ENCODE measurements at places on chromosomes 13 and 19. TPM values are rescaled to one million over a fixed set of nuclear protein-coding genes. Genes with fewer than 3 reads are reported as not detected.
A peak's percentile ranks its signal among the peaks of the same experiment; 100 is the strongest.

GRCh38 chr13:45374917-45375316, 33.9 kb upstream of the TPT1 start:
- no peak for DNase-seq

GRCh38 chr13:110330491-110331011, 23.5 kb downstream of the COL4A2 start:
- no peak for DNase-seq

DNA sequence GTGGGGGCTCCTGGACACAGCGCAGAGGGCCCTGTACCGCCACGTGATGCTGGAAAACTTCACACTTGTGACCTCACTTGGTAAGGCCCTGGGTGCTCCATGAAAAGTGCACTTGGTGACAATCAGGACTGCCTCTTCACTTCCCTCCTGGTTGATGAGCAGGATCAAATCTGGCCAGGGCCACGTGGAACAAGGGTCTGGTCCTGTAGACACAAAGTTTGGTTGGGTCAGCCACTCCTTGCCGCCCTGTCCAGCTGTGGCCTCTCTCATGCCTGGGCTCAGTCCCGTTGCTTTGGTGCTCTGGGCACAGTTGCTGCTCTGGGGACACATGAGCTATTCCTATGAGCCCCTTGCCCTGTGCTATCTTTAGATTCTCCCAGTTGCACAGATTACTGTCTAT, 2.3 kb downstream of the ZNF324B start:
- DNase-seq = no peak

GRCh38 chr19:1736927-1737326, 16.4 kb upstream of the ONECUT3 start:
- no peak for DNase-seq

GRCh38 chr13:79973533-79973963, 367.4 kb downstream of the SPRY2 start:
- no peak for DNase-seq

- DNase-seq = no peak
These were observed 50.8 kb downstream of the ZAR1L start for GRCh38 chr13:32264407-32264806.

DNA sequence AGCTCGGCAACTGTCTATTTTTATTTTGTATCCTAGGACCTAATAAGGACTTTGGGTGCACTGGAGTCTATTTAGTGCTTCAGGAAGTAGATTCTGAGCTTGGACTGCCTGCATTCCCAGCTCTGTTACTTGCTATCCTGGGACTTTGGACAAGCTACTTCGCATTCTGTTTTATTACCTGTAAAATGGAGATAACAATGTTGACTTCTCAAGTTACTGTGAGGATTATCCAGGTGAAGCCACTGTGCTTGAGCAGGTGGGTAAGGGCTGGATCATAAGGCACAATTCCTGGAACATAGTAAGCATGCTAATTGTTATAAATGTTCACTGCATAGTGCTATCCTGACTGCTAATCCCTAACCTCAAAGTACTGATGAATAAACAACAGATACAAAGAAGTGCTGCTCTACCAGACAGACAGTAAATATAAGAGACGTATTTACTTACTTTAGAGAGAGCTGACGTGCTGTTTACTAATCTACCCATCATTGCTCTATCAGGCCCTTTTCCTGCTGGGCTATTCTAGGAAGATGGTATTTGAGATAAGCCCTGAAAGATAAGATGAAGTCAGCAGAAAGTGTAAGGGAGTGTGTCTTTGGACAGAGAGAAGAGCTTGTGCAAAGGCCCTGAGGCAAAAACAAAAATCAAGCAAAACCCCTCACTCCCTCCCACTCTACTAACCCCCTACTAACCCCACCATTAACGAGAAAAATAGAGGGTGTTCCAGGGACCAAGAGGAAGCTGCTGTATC, 50.8 kb upstream of the FLT1 start:
- no peak for DNase-seq

GRCh38 chr13:112748947-112749735, 59.3 kb downstream of the ATP11A start:
- no peak for DNase-seq

DNA sequence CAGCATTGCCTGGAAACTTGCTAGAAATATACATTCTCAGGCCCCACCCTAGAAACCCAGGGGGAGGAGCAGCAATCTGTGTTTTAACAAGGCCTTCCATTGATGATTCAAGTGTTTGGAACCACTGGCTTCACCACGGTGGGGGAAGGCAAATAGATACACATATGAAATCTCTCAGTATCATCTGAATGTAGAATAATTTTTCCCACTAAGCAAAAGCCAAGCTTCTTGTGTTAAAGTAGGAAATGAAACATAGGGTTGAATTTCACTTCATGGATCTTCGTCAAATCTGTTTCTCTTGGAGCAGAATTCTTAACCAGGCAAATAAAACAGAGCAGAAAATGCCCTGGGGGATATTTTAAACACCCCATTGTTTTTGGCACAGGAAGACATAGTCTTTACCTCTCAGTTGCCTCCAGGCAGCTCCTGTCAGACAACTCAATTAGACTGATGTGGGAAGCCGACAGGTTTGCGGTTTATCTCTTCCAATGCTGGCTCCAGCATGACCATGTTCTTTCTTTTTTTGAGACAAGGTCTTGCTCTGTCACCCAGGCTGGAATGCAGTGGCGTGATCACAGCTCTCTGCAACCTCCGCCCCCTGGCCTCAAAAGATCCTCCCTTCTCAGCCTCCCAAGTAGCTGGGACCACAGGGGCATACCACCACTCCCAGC, 213.0 kb downstream of the FOXO1 start:
- DNase-seq = no peak

DNA sequence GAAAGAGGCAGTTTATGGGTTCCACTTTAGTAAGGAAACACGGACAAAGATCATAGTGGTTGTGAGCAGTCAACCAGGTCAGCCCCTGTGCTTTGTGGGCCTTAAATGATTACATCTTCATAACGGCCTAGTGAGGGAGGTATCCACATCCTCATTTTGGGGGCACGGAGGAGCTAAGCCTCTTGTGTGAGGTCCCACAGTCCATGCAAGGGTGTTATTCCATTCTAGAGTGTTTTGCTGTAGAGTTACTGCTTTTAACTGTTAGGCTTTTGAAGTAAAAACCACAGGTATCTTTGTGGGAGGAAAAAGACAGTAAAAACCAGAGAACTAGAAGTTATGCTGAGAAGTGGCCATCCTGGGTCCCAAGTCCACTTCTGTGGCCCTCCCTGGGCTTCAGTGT, 4.0 kb downstream of the NOP53 start:
- no peak for DNase-seq

- DNase-seq = no peak
These were observed 6.8 kb downstream of the CSNK1G2 start for GRCh38 chr19:1947651-1948209.

- no peak for DNase-seq
These were observed 203.4 kb upstream of the ZNF536 start for GRCh38 chr19:30168760-30169159.

GRCh38 chr19:35396240-35396885, 25.5 kb downstream of the GPR42 start:
- DNase-seq = no peak

- DNase-seq = no peak
These were observed 72.6 kb upstream of the C13orf46 start for GRCh38 chr13:114046431-114046975.

DNA sequence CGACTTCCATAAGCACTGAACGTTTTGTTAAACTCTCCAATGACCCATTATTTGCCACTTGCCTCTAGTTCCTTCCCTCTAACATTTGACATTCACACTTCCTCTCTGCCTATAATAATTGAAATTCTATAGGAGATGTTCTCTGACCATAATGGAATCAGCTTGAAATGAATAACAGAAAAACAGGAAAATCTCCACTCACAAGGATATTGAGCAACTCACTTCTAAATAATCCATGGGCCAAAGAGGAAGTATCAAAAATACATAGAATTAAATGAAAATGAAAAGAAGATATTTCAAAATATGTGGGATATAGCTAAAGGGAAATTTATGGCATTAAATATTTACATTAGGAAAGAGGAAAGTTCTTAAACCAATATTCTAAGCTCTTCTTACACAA, 3.4 kb upstream of the FCGBP start:
- DNase-seq = no peak

DNA sequence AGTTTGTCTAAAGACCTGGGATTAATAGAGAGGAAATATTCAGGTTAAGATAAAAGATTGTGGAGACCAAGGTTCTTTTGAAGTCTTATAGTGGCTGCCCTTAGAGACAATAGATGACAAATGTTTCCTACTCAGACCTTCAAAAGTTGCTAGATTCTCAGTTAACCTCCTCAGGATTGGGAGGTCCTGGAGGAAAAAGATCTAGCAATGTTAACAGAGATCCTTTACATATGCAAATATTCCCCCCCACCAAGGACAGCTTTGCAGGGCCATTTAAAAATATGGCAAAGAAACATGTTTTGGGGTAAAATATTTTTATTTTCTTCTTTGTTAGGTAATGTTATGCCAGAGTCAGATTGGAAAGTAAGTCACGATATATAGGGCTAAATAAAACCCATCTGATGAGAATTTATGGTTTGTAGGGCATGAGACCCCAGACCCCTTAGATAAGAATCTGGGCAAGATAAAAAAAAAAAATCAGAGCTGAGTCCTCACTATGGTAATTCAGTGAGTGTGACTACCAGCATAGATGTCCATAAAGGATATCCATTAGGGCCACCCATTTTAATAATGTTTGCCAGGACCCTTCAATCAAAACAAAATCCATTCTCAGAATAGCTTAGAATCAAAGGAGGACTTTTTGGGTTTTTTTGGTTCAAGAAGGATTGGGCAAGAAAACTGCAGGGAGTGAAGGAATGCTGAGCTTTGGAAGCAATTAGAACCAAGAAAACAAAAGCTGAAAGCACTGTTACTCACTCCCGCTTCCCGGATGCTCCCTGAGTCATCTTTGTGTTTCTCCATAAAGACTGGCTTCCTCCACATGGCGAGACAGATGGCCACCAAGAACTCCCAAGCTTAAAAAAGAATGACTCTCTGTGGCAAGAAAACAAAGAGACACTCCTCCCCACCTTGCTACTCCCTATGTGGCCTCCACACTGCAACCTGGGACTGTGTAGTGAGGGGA, 28.2 kb downstream of the VSTM1 start:
- DNase-seq = no peak

- peak; percentile 37 for DNase-seq
These were observed 432 bp downstream of the ZNF611 start for GRCh38 chr19:52734331-52734892.

- DNase-seq = no peak
These were observed 69.3 kb upstream of the SLAIN1 start for GRCh38 chr13:77628170-77628569.

GRCh38 chr19:29843180-29844051, 31.6 kb downstream of the CCNE1 start:
- no peak for DNase-seq

DNA sequence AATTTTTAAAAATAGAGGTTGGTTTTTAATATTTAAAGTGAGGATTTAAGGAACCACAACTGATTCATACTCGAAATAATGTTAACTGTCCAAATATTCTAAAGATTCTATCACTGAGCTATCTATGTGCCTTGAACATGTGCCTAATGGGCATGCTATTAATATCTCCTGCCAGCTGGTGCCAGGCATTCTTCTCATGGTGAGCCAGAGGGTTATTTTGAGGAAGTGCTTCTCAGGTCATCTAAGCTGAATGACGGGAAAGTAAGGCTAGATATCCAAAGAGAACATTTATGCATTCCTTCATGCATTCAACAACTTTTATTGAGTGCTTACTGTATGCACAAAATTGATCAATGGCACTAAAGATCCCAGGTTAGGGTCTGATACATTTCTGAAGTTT, 138.2 kb downstream of the PIBF1 start:
- DNase-seq = no peak

DNA sequence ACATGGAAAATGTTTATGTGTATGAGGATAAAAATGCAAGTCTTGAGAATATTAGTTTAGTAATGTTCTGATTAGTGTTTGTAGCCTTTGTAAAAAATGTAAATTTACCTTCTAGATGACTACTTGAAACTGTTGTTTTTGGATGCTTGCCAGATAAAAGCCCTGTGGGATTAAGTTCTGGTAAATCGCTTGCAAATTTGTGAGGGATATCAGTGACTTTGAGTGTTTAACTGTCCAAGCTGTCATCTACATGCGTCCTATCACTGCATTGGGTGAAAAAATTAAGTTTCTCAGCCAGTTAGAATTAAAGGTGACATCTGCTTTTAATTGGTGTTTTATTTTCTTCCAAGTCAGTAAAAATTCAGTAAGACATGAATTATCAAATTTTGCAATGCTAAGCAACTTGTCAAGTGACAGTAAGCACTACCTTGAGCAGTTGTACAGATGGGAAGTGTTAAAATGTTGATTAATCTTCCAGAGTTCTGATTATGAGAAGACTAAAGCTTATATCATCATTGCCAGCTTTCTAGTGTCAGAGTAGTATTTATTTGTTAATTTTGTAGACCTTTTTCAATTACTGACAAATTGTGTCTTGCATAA, 88.0 kb downstream of the PCCA start:
- peak; percentile 28 for DNase-seq

FFAR3 gene
- total RNA-seq = 0.10 TPM

MCEMP1 gene
- not detected for total RNA-seq

TGDS gene
- total RNA-seq = 17.1 TPM

ZIC2 gene
- 23.2 TPM for total RNA-seq

PLD3 gene
- total RNA-seq = 394 TPM

SYNGR4 gene
- total RNA-seq = not detected

UBE2L5 gene
- total RNA-seq = not detected

FBXW9 gene
- total RNA-seq = 6.2 TPM

SHC2 gene
- total RNA-seq = 15.5 TPM

FGF21 gene
- not detected for total RNA-seq

ZFP82 gene
- 20.3 TPM for total RNA-seq

LGALS7 gene
- total RNA-seq = not detected

CDADC1 gene
- total RNA-seq = 13.8 TPM

All from spinal cord (tissue), 10 donors.